ENCODE measurements at places on chromosomes 13 and 19.

DNA sequence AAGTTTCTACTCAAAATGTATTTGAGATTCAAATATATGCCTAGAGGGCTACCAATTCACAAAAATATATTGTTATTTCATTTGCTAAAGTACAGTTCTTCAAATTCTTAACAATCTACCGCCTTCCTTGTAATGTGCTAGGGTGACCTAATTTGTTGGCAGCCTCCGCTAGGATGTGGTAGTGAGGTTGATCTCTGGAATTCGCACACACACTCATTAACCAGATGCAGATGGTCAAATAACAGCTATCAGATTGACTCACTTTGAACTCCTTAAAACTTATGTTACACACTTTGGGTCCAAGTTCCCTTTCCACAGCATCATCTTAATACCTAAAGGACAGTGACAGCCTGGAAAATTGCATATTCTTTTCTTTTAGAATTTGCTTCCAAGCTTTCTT lies 367.3 kb downstream of the DCT start:
- DNase-seq = peak; percentile 52

- no peak for DNase-seq
These were observed 19.8 kb downstream of the MAST3 start for GRCh38 chr19:18117364-18117691.

DNA sequence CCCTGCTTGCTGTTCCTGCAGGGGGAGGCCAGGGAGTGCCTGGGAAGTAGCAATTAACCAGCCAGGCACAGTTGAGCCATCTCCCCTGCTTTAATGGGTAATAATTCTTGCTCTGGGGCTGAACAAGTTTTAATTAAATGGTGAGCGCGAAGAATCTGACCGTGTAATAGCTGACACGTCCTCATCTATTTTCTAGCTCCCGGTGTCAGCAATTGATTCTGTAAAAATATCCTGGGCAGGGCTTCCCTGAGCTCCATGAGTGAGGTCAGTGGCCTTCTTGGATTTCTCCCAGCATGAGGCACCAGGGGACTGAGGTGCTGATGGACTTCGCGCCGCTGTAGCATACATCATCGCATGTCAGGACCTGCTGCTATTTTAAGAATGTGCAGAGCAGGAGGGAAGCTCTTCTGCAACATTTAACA lies 26.9 kb downstream of the SIPA1L3 start:
- no peak for DNase-seq

GRCh38 chr19:13646758-13647157 lies 117.6 kb upstream of the MRI1 start:
- DNase-seq = no peak

DNA sequence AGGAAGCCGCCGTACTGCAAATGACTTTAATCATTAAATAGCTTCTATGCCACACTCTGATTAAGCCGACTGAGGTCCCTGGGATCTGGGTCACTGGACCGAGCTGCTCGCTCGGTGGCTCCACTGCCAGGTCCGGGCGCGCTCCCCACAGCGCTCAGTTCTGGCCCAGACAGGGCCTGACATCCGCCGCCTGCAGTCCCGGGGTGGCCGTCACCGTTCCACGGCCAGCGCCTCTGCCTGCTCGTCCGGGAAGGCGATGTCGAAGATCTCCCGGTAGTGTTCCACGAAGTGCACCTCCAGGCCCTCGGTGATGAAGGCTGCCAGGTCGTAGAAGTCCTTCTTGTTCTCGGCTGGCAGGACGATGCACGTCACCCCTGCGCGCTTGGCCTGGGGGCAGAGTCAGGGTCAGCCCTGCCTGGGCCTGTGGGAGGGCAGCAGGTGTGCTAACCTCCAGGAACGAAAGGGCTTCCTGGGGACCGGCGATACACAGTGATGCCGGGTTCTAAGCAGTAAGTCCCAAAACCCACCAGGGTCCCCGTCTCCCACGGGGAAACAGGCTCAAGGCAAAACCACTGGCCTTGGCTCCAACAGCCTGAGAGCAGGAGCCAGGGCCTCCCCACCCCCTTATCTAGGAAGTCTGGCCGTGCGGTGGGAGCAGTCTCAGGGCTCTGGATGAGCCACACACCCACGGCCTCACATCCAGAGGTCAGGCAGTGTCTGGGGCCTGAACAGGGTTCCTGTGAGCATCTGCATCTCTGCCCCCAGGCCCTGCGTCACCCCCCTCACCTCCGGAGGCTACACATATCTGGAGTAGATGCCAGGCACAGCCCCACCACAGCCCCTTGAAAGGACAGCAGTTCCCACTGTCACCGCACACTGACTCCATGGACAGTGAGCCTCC lies 2.0 kb downstream of the RPL36 start:
- no peak for DNase-seq

DNA sequence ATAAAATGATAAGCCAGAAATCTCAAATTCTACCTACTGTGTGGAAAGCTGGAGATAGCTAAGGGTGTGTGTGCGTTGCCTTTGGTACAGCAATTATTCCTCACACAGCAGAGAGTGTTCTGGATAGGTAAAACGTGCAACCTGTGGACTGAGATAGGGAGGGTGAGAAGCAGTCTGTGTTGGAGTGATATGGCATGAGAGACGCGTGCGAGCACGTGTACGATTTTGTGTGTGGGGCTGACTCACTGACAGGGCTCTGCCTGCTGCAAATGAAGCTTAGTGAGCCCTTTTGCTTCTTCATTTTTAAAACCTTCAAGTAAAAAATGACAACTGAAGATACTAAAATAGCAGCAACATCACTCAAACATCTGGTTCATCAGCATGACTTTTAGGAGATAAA lies 35.7 kb upstream of the SLC10A2 start:
- DNase-seq = no peak

DNA sequence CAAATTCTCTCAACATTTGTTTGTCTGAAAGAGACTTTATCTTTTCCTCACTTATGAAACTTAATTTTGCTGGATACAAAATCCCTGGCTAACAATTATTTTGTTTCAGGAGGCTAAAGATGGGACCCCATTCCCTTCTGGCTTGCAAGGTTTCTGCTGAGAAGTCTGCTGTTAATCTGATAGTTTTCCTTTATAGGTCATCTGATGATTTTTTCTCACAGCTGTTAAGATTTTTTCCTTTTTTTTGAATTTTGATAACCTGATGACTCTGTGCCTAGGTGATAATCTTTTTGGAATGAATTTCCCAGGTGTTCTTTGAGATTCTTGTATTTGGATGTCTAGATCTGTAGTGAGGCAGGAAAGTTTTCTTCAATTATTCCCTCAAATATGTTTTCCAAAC lies 2661.4 kb downstream of the PCDH9 start:
- no peak for DNase-seq

DNA sequence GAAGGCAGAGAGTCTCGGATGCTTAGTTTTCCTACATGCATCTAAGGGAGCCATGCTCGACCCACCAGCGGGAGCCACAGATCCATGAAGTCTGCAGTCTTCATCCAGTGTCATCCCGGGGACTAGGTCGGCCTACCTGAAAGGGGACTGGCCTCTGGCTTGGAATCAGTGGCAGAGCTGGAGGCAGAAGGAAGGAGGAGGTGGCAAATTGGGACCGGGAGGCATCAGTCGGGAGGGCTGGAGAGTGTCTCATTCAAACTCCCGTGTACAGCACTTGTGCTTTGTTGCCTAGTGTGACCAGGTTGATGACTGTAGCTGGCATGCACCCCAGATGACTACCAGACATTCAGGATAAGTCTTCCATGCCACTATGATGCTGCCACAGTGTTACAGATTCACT lies 26.5 kb upstream of the ZNF536 start:
- DNase-seq = no peak

- no peak for DNase-seq
These were observed 109.5 kb downstream of the DCT start for GRCh38 chr13:94369972-94370436.

GRCh38 chr13:67408798-67409197 lies 178.7 kb upstream of the PCDH9 start:
- DNase-seq = no peak

- peak; percentile 11 for DNase-seq
These were observed 39.0 kb downstream of the RCBTB2 start for GRCh38 chr13:48493851-48494250.

Data from urothelium cell line (cell line).